ENCODE measurements at places on chromosomes 5 and 9.

- DNase-seq, result no peak
Measured at GRCh38 chr9:68996462-68996861, 17.5 kb downstream of the PRKACG start.

GRCh38 chr5:40374853-40375252, 304.9 kb upstream of the PTGER4 start:
- DNase-seq, result no peak

DNA sequence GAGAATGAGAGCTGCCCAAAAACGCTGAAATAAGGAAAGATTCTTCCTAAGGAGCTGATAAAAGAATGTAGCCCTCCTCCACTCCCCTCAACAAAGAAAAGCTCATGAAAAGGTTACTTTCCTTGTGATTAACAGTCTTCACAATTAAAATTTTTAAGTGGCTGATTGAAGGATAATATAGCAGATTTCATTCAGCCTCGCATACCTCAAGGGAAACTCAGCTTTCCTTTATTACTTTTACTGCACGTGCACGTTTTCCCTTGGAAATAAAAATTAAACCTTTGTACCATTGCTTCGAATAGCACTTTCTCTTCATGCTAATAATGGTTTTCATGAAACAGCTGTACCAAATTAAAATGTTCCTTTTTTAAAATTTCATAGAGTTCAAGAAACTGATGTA, 234.0 kb upstream of the GRAMD2B start:
- DNase-seq, result no peak

DNA sequence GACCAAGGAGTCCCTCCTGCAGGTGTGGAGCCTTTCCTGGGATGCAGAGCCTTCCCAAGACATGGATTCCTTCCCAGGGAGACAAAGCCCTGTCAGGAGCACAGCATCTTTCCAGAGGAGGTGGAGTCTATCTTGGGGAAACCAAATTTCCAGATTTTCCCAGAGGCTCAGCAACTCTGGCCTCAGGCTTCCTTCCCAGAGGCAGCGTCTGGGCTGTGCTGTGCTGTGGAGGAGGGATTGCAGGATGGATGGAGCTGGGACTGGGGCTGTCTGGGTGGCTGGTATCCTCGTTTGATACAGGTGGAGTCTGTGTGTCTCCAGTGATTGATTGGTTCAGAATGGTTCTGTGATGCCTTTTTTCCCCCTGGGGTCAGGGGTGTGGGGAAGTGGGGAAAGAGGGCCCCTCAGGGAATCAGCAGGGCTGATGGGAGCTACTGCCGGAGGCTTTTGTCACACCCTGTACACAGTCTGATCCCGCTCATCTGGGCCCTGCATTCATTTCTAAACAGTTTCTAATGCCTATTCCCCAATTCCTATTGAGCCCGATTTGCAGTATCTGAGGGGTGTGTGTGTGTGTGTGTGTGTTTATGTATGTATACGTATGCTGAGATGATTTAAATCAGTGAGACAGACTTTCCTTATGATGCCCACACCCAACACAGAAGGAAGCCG, 16.0 kb downstream of the OR13J1 start:
- DNase-seq, result no peak

- DNase-seq, result no peak
Measured at GRCh38 chr9:98856982-98857381, 49.5 kb downstream of the GALNT12 start.

DNA sequence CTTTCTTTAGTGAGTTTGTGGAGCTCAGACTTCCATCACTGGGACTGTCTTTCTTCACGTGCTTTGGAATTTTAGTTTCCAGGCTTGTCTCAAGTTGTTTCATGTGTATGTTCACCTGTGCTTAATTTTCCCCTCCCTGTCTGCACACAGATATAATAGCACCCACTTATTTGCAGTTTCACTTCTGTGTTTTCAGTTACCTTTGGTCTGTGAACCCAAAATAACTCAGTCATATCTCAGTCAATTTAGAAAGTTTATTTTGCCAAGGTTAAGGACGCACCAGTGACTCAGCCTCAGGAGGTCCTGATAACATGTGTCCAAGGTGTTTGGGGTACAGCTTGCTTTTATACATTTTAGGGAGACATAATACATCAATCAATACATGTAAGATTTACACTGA, 330.4 kb downstream of the ICE1 start:
- no peak for DNase-seq

- no peak for DNase-seq
Measured at GRCh38 chr9:107466826-107467225, 22.7 kb downstream of the KLF4 start.

DNA sequence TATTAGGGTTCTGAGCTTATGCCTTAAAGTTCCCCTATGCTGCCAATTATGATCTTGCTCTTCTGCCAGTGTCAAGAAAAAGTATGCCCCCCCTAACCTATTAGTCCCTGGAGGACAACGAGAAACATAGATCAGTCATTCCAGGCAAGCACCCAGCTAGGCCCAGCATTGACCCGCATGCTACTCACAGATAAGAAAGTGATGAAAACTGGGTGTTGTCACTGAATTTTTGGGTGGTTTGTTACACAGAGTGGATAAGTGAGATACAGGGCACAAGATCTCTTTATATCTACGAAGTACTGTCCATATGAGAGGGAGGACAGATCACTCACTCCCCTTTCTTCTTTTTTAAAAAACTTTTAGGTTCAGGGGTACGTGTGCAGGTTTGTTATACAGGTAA, 6.4 kb upstream of the TEX48 start:
- no peak for DNase-seq

GRCh38 chr9:88583901-88584596, 49.1 kb downstream of the NXNL2 start:
- no peak for DNase-seq

DNA sequence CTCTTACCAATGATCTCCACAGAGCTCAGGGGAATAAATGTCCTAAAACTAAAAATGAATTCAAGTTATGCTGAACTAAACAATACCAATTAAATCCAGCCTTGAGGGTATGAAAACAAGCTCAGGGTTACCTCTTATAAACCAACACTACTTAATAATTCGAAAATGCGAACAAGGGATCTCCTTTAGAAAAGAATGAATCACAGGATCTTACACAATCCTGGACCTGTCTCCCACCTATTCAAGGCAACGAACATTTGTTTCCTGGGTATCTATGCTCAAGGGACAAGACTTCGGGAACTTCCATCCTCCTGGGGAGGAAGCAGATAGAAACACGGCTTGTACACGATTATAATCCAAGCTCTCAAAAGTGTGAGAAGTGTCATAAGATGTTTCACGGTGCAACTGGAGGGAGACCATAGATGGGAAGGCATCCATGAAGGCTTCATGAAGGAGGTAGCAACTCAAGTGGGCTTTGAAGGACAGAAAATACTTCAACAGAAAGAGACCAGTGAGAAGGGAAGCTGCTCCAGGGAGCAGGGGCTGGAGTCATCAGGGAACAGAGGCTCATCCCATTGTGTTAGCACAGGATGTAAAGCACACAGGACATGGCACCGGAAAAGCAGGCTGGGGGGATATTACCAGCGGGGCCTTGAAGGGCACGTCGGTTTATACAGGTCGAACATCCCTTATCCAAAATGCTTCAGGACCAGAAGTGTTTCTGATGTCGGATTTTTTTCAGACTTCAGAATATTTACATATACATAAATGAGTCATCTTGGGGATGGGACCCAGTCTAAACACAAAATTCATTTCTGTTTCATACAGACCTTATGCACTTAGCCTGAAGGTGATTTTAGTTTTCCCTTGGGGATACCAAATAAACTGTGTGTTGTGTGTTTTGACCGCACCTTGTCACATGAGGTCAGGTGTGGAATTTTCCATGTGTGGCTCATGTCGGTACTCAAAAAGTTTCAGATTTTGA, 87.4 kb downstream of the TLE1 start:
- no peak for DNase-seq

- DNase-seq, result no peak
Measured at GRCh38 chr5:73747696-73748380, 121.8 kb downstream of the ARHGEF28 start.

DNA sequence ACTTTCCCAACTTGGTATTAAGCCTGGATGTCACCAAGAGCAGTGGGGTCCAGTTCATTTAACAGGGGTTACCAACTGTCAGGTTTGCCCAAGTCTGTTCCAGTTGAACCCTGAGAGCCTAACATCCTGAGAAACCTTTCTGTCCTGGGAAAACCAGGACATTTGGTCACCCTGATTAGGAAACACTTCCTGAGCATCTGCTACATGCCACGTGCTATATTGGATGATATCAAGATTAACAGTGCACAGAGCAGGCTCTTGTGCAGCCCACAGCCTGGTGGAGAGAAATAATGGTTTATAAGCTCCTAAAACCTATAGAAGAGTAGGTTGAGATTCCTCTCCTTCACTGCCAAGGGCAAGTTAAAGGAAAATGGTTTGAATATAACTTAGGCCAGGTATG, 102.9 kb upstream of the RAD23B start:
- DNase-seq, result no peak

GRCh38 chr5:151798674-151799073, 26.9 kb downstream of the G3BP1 start:
- no peak for DNase-seq

DNA sequence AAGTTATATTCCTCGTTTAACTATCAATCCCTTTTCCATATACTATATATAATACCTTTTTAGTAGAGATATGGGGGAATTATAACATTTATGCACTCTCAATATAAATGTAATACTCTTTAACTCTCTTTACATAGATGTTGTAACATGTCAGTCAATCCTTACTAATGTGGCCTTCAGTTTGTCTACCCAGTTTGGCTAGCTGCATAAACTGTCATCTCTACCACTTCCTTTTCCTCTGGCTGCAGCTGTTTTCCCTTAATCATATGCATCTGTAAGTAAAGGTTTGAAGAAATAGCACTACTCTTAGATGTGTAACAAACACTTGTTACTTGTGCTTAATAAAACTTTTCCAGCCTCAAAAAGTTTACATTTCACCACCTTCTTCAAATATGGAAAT, 13.4 kb downstream of the ABHD17B start:
- DNase-seq, result peak; percentile 68

DNA sequence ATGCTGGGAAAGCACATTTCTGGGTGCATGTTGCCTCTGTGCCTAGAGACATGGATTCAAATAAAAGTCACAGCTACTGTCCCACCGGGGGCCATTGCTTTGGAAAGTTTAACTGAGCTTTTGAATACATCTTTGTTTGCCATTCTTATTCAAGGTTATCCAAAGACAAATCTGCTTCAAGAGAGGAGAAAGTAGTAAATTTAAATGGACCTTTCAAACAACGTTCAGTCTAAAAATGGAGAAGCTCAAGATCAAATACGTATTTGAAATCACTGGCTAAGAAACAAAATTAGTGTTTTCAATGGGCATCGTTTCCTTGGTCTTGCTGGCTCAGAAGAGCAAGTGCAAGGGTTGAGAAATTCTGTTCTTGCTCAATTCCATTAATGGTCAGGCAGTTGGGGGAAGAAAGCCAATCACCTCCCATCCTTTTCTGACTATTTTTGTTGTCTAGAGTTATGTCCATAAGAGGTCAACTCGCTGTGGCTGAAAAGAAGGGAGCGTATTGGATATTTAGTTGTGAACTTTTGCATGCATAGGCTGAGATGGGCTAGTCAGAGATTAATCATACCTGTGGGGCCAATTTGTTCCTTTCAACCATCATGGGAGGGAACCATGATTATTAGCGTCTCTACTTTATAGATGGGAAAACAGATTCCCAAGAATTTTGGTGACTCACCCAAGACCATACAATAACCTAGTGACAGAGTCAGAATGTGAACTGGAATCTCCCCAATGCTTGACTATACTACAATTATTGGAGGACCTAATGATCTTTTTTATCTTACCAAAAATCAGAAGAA, 276.2 kb upstream of the TNC start:
- DNase-seq, result no peak

GRCh38 chr9:33750839-33751339, 44.5 kb upstream of the PRSS3 start:
- DNase-seq, result no peak

- DNase-seq, result no peak
Measured at GRCh38 chr9:117777823-117778222, 73.6 kb downstream of the TLR4 start.

DNA sequence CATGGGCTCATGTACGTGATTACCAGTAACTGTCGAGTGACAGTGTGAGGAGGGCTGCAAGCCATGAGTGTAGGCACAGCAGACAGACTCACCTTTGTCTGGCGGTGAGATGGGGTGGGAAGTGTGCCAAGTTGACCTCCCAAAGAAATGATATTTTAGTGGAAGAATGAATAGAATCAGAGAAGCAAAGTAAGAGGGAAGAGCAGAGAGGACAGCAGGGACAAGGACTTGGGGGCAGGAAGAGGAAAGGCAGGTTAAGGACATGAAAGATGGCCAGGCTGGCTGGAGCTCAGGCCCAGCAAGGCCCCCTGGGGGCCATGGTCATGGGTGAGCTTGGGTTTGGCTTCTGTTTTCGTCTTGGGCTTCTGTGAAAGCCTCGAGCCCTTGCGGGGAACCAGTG, 20.2 kb downstream of the TGFBI start:
- DNase-seq, result no peak

- no peak for DNase-seq
Measured at GRCh38 chr5:169431386-169431785, 130.4 kb upstream of the SLIT3 start.

GRCh38 chr9:78781681-78782080, 484.8 kb downstream of the PSAT1 start:
- no peak for DNase-seq

- DNase-seq, result no peak
Measured at GRCh38 chr9:122955961-122956360, 15.1 kb downstream of the RABGAP1 start.

- no peak for DNase-seq
Measured at GRCh38 chr9:120603591-120603990, 23.6 kb upstream of the CDK5RAP2 start.

DNA sequence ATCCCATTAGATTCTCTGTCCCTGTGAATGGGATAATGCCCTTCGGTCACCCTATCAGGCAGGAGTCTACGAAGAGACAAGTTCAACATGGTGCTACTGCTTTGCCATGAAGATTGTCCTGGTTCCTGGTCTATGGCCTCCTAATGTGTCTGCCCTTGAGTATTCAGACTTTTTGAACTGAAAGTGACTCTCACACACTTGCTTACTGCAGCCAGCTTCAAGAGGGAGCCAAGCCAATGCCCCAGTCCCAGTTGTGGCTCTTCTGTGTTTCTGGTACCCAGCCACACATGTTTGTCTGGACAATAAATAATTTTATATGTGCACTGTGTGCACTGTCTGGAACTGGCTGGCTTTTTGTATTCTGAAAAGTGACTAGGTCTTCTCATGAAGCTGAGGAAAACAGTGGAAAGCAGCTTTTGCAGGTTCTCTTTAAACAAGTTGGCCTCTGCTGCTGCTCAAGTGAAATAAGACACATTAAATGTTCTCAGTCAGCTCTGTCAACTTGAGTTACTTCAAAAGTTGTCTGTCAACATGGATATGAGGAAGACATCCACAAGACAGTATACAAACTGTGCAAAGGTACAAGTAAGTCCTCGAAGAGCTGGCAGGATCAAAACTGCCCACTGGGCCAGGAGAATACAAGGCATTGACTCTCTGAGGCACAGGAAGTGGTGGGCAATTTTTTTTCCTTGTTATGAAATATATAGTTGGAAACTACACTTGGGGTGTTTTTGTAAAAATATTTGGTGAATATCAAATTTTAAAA, 60.0 kb downstream of the ZNF608 start:
- no peak for DNase-seq

Measured in activated CD4-positive, alpha-beta T cell treated with anti-CD3 and anti-CD28 coated beads, Interleukin-10, Interleukin-2, amounts not matched to agents 100 ng/mL and 50 ng/mL, durations not matched to agents 16 hours and 8 hours (primary cell).